ENCODE measurements at places on chromosomes 13 and 19.

- DNase-seq: no peak
These were observed 224.2 kb downstream of the FOXO1 start for GRCh38 chr13:40442231-40442630.

- DNase-seq: no peak
These were observed 8.2 kb downstream of the LAMP1 start for GRCh38 chr13:113305208-113305607.

DNA sequence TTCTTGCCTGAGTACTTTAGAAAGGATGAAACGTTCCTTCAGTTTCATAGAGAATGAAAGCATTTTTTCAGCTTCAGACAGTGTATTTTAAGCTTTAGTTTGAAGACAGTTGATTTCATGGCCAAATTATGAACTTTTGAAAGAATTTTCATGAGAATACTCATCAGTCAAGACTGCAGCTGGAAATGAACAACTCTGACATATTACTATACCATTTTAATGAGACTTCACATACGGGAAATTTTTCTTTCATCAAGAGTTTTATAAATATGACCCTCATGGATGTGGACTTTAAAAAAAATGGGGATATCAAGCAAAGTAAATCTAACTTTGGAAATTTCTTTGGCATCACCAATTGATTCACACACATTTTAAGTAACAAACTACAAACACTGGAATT lies 6.4 kb downstream of the LATS2 start:
- no peak for DNase-seq

DNA sequence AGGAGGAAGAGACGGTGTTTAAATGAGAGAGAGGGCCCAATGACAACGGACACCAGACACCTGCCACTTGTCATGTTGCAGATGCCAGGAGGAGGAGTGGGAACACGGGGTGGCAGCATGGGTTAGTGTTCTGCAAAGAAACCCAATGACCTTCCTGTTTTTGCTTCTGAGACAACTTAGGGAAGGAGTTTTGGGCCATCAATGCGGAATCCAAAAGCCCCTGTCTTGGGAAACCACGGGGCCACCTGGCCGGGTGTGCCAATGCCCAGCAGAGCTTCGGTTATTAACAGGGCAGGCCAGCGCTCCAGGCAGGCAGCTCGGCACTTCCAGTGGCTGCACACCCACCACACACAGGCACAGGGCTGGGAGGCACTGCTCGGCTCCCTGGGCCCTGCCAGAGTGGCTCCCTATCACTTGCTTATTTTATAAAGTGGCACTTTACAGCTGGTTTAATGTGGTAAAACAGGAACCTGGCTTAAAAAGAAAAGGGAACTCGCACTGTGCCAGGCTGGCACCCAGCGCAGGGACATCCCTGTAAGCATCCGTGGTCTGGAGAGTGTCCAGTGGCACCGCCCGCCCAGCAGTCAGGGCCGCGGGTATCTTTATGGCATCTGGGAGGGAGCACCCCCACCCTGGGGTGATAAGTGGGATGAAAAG lies 19.1 kb downstream of the ELL start:
- no peak for DNase-seq

DNA sequence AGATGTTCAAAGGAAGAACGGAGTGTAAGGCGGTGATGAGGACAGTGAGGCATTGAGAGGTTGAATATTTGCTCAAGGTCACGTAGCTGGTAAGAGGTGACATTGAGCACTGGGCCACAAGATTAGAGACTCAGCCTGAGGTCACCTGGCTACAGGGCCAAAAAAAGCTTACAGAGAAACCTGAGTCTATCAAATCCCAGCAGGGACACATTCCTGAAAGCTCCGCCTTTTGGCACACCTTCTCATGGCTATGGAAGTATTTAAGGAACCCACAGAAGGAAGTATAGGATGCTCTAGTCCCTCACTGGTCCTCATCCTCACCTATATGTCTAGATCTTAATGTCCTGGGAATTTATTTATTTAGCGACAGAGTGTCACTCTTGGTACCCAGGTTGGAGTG lies 17.4 kb downstream of the ZNF586 start:
- DNase-seq: no peak

- DNase-seq: no peak
These were observed 21.5 kb upstream of the OXGR1 start for GRCh38 chr13:97015661-97016350.

DNA sequence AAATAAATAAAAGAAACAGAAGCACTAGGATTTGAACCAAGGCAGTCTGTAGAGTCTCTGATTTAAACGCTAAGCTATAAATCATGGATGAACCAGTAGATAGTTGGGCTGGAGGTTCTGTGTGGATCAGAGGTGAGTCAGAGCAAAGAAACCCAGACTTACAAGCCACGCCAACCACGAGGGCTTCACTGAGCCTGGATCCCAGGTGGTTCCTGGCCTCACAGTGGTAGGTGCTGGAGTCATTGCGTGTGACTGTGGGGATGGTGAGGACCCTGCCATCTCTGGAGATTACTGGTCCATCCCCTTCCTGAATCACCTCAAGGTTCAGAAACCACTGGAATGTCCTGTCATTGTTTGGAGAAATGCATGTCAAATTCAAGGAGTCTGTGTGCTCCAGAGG lies 19.3 kb upstream of the CEACAM20 start:
- DNase-seq: no peak

DNA sequence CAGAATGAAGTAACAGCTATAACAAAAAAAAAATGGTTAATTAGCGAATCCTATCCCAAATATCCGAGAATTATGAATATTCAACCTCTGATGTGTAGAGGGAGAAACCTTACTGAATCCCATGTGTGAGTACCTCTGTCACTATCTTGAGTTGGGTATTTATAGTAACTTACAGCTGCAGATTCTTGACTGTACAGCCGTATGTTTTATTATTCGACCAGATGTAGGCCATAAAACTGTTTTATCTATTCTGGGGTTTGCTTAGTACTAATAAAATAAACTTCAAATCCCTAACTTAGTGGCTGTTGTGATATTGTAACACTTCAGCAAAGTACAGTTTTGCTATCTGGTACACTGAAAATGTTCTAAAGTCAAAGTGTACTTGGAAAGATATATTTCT lies 120.0 kb downstream of the EFNB2 start:
- no peak for DNase-seq

GRCh38 chr19:43563816-43564457 lies 11.4 kb downstream of the XRCC1 start:
- no peak for DNase-seq

- no peak for DNase-seq
These were observed 168.6 kb downstream of the POSTN start for GRCh38 chr13:37429976-37430375.

GRCh38 chr13:112573710-112574109 lies 14.2 kb downstream of the TUBGCP3 start:
- DNase-seq: no peak
